ENCODE measurements at places on chromosomes 12 and 14.

GRCh38 chr12:82326905-82327503 lies 31.2 kb downstream of the CCDC59 start:
- peak; percentile 20 for DNase-seq

- DNase-seq = no peak
These were observed 314.8 kb upstream of the TBX3 start for GRCh38 chr12:114998750-114999128.

DNA sequence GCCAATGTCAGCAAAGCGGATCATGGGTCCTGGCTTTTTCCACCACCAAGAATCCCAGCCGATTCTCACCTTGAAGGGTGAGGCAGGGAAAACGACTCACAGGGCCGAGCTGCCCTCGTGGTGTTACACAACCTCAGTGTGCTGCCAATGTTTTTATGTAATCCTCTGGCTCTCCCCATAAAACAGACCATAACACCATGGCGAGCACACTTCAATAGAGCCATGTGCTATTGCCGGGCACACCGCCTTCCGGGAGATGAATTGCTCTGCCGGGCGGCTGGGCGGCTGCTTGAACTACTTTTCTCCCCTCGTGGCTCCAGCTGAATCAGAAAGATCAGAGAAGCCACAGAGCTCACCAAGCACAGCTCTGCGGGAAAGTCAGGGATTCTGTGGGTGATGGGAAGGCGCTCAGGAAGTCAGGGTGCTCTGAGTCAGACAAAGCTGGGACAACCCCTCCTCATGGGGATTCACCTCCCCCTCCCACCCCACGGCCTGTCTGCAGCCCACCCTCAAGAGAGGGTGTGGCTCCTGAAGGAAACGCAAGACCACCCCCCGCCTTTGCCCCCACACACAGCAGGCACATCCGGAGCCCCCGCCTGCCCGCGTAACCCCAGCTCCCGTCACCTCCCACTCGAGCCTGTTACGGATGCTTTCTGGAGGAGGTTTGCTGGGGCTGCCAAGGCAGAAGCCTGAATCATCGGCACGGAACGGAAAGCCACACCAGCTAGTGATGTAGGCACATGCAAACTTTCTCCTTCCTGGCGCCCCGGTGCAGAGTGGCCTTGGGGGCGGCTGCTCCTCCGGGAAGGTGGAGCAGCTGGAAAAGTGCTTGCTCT lies 1.8 kb downstream of the GALNT9 start:
- peak; percentile 82 for DNase-seq

DNA sequence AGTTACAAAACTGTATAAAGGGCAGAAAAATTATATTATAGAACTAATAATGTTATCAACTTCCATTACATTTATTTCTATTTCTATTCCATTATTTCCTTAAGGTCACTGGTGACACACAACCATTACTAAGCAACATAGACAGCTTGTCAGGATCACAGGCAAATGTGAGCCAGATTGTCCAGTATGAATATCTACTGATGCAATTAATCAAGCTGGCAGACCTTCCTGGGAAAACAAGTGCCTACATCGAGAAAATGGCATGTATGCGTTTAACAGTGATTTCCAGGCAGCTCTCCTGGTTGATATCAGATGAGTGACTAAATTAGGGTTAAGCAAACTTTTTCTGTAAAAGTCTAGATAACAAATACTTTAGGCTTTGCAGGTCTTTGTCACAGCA lies 36.9 kb upstream of the TSPAN8 start:
- DNase-seq = no peak

GRCh38 chr12:50355365-50355764 lies 41.0 kb downstream of the FAM186A start:
- no peak for DNase-seq

DNA sequence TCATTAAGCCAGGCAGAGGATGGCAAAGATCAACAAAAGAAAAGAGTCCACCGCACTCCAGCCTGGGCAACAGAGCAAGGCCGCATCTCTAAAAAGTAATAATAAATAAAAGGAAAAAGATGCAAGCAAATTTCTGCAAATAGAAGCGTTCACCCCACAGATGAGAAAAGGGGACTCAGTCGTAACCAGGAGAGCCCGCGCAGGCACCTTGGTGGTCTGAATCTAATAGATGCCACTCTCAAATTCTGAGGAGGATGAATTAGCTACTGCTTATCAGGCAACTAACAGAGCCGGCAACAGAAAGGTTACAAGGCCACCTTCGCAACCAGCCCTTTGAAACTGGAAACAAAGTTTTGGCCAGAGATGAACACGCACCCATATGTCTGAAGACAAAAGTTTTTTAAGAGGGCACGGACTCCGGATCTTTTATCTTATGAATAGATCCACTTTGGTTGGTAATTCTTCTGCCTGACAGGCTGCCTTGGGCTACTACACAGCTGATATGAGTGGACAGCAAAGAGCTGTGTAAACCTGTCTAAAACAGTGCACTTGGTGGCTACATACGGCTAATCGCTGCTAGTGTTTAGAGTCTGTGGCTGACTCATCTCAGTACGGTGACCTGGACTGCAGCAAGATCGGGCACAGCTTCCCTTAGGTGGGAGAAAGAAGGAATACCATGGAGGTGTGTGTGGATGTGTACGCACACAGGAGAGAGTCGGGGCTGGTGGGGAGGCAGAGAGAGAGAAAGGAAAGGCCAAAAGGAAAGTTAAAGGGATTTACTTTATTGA lies 32.9 kb upstream of the TTC7B start:
- no peak for DNase-seq

- peak; percentile 70 for DNase-seq
These were observed 154.3 kb downstream of the CEP83 start for GRCh38 chr12:94305130-94305957.

Measured in EH (cell line).